ENCODE measurements at places on chromosomes 2 and 18. TPM values are rescaled to one million over a fixed set of nuclear protein-coding genes. Genes with fewer than 3 reads are reported as not detected.

ABCB11 gene
- 0.55 TPM for total RNA-seq

KCNG2 gene
- 0.41 TPM for total RNA-seq

C2orf15 gene
- not detected for total RNA-seq

IL18R1 gene
- total RNA-seq: 1.3 TPM

WNT6 gene
- 2.6 TPM for total RNA-seq

NTSR2 gene
- not detected for total RNA-seq

ADRA2B gene
- total RNA-seq: 0.54 TPM

DNA sequence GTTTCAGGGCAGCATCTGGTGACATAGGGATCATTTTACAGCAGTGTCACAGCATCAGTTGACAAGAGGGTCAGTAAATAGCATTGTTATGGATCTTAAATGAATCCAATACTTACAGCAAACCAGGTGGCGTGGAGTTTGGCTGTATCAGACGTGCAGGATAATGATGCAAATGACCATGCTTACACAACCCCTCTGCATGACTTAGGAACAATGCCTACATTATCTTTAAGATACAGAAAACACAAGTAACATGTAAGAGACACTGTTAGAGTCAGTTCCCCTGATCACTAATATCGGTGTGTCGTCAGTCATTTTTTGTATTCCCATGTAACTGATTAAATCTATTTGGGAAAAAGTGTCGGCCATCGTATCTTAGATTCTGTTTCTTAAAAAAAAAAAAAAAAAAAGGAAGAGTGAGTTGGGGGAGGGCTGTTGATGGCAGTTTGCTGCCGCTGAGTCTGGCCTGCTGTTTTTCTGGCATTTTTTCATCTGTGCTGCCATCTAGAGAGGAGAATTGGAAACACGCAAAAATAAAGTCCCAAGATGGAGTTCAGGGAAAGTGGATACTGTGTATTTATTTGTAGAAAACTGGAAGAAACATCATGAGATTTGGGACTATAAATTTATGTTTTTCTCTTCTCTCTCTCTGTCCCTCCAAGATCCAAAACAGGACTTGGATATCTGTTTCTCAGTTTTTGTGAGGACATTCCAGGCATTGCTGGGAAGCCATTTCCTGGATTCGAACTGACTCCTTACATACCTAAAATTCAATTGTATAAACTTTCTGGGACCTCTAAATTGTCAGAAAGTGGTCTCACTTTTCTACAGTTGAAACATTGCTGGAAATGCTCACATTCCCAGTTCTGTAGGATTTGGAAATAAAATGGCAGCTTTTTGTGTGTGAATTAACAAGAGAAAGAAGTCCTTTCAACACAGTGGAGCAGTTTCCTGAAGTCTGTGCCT lies 60.3 kb upstream of the AGPS start:
- peak; percentile 80 for DNase-seq
- peaks cover 6% of the 10 kb centered on the region for H3K4me1 ChIP-seq
- H3K4me3 ChIP-seq: peak overlapping the region; percentile 12
- no peaks in the 10 kb centered on the region for H3K27me3 ChIP-seq
- no peaks in the 10 kb centered on the region for H3K36me3 ChIP-seq

GRCh38 chr2:65366595-65367125 lies 65.7 kb downstream of the SPRED2 start:
- no peaks in the 10 kb centered on the region for H3K27me3 ChIP-seq
- no peak overlapping the region for H3K4me3 ChIP-seq
- DNase-seq: no peak
- no peaks in the 10 kb centered on the region for H3K4me1 ChIP-seq
- H3K36me3 ChIP-seq: no peaks in the 10 kb centered on the region

DNA sequence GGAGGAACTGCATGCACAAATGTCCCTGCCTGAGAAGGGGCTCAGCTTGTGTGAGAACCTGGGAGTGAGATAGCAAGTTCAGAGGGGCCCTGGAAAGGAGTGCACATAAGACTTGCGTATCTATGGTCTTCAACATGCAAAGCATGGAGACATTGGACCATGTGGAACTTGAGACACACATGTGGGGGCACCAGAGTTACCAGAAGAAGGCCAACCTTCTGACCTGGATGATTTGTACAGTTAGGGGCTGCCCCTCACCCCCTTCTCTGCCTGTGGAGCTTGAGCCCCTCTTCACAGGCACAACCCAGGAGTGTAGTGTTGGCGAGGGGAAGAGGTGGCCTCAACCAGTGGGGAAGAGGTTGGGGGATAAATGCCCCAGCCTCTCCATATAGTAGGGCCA lies 165.0 kb upstream of the ARL4C start:
- DNase-seq: no peak
- H3K4me3 ChIP-seq: no peak overlapping the region
- no peaks in the 10 kb centered on the region for H3K36me3 ChIP-seq
- no peaks in the 10 kb centered on the region for H3K4me1 ChIP-seq
- H3K27me3 ChIP-seq: no peaks in the 10 kb centered on the region

GRCh38 chr2:217326238-217327022 lies 466.6 kb upstream of the TNP1 start:
- DNase-seq: no peak
- no peak overlapping the region for H3K4me3 ChIP-seq
- no peaks in the 10 kb centered on the region for H3K27me3 ChIP-seq

- no peaks in the 10 kb centered on the region for H3K27me3 ChIP-seq
- H3K36me3 ChIP-seq: peaks cover 11% of the 10 kb centered on the region
- H3K4me3 ChIP-seq: no peak overlapping the region
- peaks cover 71% of the 10 kb centered on the region for H3K4me1 ChIP-seq
These were observed 2.4 kb downstream of the MRPL33 start for GRCh38 chr2:27773959-27774358.

- H3K27ac ChIP-seq: no peak overlapping the region
- H3K4me3 ChIP-seq: no peak overlapping the region
- H3K27me3 ChIP-seq: no peaks in the 10 kb centered on the region
- DNase-seq: no peak
These were observed 102.8 kb upstream of the TTN start for GRCh38 chr2:178910005-178910404.

GRCh38 chr2:60311524-60311923 lies 241.9 kb downstream of the BCL11A start:
- peaks cover 7% of the 10 kb centered on the region for H3K4me1 ChIP-seq
- no peak overlapping the region for H3K4me3 ChIP-seq

DNA sequence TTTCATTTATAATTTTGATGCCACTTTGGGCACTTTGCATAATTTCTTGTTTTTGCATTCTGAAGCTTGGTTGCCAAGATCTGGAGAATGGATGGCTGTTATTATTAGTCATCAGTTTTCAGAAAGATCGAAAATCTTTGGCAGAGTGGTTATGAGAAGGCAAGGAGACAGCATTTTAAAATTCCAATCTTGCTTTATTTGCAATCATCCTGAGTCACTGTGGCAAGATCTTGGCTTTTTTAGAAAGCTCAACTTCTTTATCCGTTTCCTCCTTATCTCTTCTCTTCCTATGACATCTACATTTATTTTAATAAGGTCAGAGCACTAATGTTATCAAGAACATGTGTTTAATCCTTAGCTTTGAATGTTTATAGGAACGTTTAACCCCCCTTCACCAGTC lies 31.1 kb upstream of the EIF2AK3 start:
- no peaks in the 10 kb centered on the region for H3K4me1 ChIP-seq
- peak overlapping the region; percentile 70 for H3K27ac ChIP-seq
- no peaks in the 10 kb centered on the region for H3K27me3 ChIP-seq

GRCh38 chr18:44423814-44424644 lies 256.7 kb upstream of the SETBP1 start:
- H3K27me3 ChIP-seq: no peaks in the 10 kb centered on the region
- H3K36me3 ChIP-seq: no peaks in the 10 kb centered on the region
- no peak for DNase-seq
- H3K4me1 ChIP-seq: peaks cover 17% of the 10 kb centered on the region
- H3K4me3 ChIP-seq: no peak overlapping the region

GRCh38 chr2:7272210-7272609 lies 355.0 kb downstream of the RNF144A start:
- no peak overlapping the region for H3K4me3 ChIP-seq
- no peak overlapping the region for H3K27ac ChIP-seq
- H3K27me3 ChIP-seq: no peaks in the 10 kb centered on the region
- DNase-seq: no peak
- H3K4me1 ChIP-seq: no peaks in the 10 kb centered on the region

DNA sequence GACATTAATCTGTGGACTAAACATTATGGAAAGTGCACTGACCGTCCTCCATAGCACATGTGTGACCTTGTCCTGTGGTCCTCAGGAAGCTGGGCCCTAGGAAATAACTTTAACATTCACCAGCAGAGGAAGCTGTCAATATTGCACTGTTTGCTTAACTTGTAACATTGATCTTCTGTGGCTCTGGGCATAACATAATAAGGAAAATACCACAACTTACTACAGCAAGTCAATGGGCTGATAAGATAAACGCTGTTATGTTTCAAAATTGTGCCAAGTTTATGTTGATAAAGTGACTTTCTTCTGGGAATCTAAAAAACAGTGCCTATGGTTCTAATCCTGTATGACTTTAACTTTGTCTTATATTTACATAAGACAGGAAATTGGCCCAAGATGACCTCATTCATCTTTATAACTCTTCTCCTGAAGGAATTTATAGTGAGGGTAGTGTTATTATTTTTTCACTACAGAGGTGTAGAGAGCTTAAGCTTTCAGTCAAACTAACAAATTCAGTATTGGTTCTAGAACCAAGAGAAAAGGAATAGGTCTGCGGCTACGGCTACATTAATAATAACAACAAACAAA lies 113.7 kb upstream of the MAP4K3 start:
- H3K27me3 ChIP-seq: no peaks in the 10 kb centered on the region
- no peaks in the 10 kb centered on the region for H3K36me3 ChIP-seq
- H3K4me3 ChIP-seq: no peak overlapping the region
- no peak overlapping the region for H3K27ac ChIP-seq
- H3K4me1 ChIP-seq: peaks cover 4% of the 10 kb centered on the region

GRCh38 chr2:67994716-67995115 lies 68.1 kb downstream of the C1D start:
- DNase-seq: no peak
- H3K4me1 ChIP-seq: no peaks in the 10 kb centered on the region
- H3K36me3 ChIP-seq: no peaks in the 10 kb centered on the region
- H3K4me3 ChIP-seq: no peak overlapping the region
- no peak overlapping the region for H3K27ac ChIP-seq

GRCh38 chr2:205868773-205869333 lies 186.6 kb downstream of the NRP2 start:
- H3K36me3 ChIP-seq: no peaks in the 10 kb centered on the region
- DNase-seq: no peak
- H3K27me3 ChIP-seq: no peaks in the 10 kb centered on the region
- no peak overlapping the region for H3K27ac ChIP-seq
- H3K4me3 ChIP-seq: no peak overlapping the region

- H3K27me3 ChIP-seq: no peaks in the 10 kb centered on the region
- H3K4me3 ChIP-seq: no peak overlapping the region
- H3K4me1 ChIP-seq: no peaks in the 10 kb centered on the region
- H3K36me3 ChIP-seq: no peaks in the 10 kb centered on the region
These were observed 45.6 kb upstream of the ANKRD44 start for GRCh38 chr2:197356136-197356535.

DNA sequence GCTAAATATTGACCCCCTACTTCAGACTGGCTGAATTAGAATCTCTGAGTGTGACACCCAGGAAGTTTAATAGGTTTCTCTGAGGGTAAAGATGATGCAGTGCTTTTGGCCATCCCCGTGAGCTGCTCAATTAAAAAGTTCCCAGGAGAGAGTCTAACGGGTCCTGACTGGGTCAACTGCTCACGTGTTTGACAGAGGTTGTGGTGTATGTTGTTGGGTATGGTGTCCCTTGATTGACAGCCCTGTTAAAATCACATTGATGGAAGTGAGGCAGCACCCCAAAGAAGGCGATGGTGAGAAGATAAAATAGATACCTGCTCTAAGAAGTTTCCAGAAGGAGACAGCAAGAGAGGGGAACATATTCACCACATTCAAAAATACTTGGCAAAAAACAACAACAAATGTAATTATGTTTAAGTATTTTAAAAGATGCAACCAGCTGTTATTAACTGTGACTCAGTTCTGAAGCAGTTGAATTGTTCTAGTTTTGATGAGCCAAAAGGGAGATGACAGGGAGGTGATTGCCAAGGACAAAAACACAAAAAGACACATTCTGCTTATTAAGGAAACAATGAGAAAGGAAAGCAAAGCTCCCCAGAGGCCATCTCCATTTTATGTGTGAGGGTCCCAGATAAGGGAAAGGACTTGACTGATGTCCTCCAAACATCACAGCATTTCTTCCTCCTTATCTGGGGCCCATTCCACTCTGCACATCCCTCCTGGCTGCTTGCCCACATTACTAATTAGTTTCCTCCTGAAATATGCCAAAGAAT lies 11.5 kb upstream of the GMCL1 start:
- no peaks in the 10 kb centered on the region for H3K4me1 ChIP-seq
- H3K27me3 ChIP-seq: no peaks in the 10 kb centered on the region
- no peak overlapping the region for H3K4me3 ChIP-seq
- no peak for DNase-seq
- no peak overlapping the region for H3K27ac ChIP-seq

DNA sequence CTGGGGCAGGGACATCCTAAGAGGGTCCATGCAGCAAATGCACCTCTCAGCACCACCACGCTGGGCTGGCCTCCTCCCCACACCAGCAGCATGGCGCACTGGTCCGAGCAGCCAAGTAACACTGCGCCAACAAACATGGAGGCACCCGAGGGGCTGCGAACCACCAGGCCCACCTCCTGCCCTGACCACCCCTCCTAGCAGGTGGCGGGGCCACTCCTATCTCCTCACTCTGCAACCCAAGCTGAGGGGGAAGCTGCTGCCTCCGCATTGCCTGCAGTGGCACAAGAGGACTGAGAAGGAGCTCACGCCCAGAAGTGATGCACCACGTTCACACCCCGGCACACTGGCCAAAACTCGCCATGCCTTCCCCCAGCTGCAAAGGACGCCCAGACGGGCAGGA lies 94.4 kb downstream of the EIPR1 start:
- no peak overlapping the region for H3K27ac ChIP-seq
- H3K4me3 ChIP-seq: no peak overlapping the region
- no peak for DNase-seq
- no peaks in the 10 kb centered on the region for H3K36me3 ChIP-seq

- H3K27me3 ChIP-seq: no peaks in the 10 kb centered on the region
- no peak overlapping the region for H3K4me3 ChIP-seq
- no peaks in the 10 kb centered on the region for H3K4me1 ChIP-seq
- no peak for DNase-seq
These were observed 59.7 kb downstream of the SCG2 start for GRCh38 chr2:223542501-223542900.

- H3K27me3 ChIP-seq: no peaks in the 10 kb centered on the region
- H3K4me1 ChIP-seq: peaks cover 5% of the 10 kb centered on the region
- H3K4me3 ChIP-seq: no peak overlapping the region
- H3K27ac ChIP-seq: no peak overlapping the region
These were observed 64.5 kb downstream of the TWIST2 start for GRCh38 chr2:238912228-238912915.

Measured in sigmoid colon (tissue), 7 donors.